ENCODE measurements at places on chromosomes 2 and 18.

DNA sequence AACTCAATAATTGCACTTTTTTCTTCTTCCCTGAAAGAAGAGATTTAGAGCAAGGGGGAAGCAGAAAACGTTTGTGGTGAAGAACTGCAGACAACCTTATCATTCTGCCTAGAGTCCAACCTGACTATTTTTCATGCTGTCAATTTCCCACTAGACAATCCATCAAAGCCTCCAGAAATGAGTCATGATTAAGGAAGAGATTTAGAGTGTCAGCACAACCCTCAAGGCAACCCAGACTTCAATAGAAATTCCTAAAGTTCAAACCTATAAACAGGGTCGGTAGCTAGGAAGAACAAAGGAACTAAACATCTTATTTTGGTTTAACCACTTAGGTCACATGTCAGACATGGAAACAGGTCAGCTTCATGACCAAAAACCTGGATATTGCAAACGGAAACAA, 86.9 kb downstream of the SLC25A12 start:
- no peak for DNase-seq

DNA sequence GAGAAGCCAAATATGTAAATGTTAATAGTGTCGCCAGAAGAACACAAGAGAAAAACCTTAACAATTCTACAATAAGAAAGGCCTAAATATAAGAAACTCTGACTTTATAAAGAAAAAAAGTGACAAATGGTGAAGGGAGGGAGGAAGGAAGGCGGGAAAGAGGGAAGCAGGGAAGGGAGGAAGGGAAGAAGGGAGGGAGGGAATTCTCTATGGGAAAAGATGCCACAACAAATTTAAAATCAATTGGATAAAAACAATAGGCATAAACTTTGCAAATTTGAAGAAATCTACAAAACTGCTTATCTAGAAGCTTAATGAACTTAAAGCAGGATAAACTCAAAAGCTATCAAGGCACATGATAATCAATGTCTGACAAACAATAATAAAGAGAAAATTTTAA, 16.9 kb downstream of the NBAS start:
- DNase-seq = no peak

DNA sequence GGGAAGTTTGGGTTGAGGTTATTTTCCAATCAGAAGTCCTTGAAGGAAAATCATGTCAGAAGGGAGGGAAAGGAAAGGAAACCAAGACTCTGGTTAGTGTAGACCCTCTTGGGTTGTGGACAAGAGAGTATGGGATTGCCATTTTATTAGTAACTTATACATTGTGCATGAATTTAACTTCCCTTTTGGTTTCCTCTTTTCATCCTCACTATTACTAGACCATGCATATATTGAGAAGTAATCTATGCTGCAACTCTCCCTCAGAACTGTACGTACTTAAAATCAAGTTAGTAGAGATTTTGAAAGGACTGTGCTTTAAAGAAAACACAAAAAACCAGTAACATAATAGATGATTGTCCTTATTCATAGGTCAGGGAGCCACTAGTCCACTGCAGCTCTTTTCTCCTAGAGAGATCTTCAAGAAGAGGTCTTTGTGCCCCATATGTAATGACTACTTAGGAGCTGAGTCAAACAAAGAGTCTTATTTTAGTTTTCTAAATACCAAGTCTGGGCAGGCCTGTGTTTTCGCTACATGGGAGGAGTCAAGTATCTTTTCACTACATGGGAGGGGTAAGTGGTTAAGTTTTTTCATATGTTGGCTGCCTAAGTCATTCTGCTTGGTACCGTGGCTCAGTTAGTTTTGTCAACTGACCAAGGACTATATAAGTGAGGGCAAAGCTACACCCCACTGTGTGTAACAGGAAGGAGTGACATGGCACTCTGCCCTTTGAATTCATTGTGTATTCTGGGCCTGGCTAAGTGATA, 25.2 kb upstream of the FAM117B start:
- DNase-seq = no peak

- DNase-seq = no peak
These were observed 912 bp upstream of the FBXO11 start for GRCh38 chr2:47907039-47907781.

DNA sequence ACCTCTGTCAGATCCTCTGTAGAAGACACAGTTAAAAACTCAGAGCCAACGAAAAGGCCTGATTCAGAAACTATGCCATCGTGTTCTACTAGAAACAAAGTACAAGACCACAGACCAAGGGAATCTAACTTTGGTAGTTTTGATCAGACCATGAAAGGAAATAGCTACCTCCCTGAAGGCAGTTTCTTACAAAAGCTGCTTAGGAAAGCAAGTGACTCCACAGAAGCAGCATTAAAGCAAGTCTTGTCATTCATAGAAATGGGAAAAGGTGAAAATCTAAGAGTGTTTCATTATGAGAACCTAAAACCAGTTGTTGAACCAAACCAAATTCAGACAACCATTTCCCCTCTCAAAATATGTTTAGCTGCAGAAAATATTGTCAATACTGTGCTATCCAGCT, 58.2 kb downstream of the FSIP2 start:
- DNase-seq = no peak

DNA sequence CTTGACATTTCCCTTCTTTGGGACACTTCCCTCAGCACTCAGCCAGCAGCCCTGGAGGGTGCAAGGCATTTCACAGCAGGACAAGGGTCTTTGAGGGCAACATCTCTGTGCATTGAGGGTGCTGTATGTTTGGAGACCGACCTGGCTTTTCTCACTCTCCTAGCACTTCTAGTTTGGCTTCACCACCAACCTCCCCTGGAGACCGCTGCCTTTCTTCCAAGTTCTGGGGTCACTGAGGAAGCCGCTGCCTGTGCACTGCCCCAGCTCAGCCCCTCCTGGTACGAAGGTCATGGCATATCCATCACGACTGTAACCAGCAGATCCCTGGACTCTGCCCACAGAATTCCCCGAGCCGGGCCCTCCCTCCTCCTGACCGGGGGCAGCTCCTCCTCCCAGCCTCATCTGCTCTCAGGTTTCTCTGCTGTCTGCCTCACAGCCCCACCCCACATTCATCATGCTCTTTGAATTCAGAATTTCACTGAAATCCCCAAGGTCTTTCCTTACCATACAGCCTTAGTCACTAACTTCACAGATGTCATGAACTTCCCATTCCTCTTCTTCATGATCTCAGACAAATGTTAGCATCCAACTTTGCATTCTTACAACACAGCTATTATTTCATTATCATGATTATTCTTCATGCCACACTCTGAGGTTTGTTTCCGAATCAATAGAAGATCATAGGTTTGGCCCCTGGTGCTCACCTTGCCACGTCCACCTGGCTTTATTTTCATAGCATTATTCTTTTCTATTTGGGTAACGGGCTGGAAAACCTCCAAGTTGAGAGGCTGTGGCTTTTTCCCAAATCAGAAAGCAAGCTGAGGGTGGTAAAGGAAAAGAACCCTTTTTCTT, 113.0 kb upstream of the COPS8 start:
- DNase-seq = no peak

GRCh38 chr2:176412136-176412535, 142.9 kb downstream of the MTX2 start:
- no peak for DNase-seq

DNA sequence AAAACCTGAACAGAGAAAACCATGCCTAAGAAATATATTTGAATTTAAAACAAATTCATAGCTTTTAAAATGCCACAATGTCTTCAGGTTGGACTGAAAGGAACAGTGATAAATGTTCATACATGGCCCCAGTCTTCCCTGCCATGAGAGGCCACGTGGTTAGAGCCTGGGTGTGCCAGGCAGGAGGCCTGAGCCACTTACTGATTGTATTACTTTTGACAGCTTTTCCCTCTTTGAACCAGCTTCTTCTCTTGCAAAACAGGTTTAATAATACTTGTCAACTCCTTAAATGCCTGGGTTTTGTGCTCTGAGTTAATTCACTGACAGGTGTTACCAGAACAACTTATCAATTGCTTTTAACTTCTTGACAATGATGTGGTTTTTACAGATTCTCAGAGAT, 27.0 kb downstream of the RBKS start:
- no peak for DNase-seq

- DNase-seq = no peak
These were observed 336.9 kb upstream of the RAB6C start for GRCh38 chr2:129642526-129643043.

DNA sequence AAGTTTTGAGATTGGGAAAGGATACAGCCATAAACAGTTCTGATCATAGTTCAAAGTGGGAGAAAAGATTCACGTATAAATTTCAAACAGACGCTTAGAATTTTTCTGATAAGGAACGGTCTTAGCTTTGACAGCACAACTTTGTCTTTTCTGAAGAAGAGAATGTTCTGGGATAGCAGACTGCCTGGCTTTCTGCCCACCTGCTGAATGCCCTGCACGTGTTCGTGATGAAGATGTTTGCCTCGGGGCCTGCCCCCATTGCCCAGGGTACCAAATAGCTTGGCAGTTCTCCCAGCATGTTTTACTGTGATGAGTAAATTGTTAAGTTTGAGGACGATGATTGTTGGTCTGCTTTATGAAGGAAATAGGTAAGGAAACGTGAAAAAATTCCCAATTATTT, 4.6 kb downstream of the MRPL33 start:
- DNase-seq = no peak

DNA sequence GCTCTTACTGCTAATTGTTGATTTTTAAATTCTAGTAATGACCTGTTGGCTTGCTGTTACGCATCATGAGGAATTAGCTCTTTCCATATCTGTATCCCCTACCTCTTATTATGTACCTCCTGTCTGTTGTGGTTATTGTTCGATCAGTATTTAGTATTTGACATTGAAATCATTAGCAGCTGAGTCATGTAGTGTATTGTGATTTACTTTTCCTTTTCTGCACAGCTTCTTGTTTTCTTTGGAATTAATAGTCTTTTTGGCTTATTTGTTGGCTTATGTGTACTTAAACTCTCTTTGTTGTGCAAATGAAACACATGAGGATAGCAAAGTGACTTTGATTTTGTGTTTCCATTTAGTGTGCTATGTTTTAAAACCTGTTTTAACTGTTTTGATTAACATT, 4.3 kb downstream of the EPB41L5 start:
- DNase-seq = no peak

DNA sequence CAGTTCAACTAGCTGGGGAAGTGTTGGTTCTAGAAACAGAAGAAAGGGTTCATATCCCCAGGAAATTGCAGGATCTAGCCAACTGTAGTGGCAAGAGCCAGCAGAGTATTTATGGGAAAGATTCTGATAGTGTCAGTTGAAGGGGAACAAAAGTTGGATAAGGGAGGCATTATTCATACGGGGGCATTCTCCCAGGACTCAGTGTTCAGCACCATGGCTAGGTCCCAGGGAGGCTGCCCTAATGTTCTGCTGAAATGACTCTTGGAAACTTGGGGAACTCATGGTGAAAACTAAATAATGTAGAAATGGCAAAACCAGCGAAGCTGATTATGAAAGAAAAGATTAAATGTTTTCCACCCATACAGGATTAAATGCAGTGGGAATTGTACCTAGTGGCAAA, 543.7 kb downstream of the TRIB2 start:
- DNase-seq = no peak

DNA sequence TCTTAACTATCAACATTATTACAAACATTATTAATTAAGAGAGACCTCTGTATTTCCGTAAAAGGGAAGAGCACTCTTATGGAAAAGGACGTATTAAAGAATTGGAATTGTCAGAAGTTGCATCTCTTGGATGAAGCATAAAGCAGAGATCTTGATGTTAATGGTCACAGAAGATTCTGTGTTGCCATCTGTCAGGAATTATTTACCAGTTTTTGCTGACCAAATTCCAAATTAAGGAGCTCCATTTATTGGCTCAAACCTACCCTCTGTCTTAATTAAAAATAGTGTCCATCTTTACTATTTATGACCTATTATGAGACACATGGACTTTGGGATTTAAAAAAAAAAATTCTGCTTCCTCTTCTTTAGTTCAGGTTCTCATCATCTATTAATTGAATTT, 232.1 kb downstream of the ARHGAP15 start:
- no peak for DNase-seq

DNA sequence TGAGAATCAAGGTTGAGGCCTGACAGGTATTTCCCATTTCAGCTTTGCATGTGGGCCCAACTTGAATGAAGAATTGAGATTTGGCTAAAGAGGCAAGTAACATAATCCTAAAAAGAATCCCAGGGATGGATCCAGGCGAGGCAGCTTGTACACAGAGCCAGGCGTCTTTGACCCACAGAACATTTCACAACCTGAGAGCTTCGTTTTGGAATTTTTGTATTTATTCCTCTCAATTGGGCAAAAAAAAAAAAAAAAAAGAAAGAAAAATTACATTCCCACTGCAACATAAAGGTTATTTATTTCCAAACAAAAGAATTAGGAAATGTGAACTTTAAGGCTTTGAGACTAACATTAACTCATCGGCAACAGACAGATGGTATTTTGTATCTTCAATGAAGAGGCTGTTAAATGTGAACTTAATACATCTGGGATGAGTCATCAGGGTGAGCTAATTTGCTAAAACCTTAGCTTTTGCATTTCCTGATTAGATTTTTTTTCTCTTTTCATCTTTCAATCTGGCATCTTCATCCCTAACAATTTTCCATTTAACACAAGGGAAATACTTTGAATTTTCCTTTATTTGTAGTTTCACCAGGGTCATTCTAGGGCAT, 478.5 kb upstream of the TNP1 start:
- DNase-seq = no peak

DNA sequence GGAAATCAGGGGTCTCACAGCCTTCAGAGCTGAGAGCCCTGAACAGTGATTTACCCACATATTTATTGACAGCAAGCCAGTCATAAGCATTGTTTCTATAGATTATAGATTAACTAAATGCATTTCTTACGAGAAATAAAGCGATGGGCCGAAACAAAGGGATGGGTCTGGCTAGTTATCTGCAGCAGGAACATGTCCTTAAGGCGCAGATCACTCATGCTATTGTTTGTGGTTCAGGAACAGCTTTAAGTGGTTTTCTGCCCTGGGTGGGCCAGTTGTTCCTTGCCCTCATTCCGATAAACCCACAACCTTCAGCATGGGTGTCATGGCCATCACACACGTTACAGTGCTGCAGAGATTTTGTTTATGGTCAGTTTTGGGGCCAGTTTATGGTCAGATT, 36.4 kb downstream of the TANC1 start:
- no peak for DNase-seq

DNA sequence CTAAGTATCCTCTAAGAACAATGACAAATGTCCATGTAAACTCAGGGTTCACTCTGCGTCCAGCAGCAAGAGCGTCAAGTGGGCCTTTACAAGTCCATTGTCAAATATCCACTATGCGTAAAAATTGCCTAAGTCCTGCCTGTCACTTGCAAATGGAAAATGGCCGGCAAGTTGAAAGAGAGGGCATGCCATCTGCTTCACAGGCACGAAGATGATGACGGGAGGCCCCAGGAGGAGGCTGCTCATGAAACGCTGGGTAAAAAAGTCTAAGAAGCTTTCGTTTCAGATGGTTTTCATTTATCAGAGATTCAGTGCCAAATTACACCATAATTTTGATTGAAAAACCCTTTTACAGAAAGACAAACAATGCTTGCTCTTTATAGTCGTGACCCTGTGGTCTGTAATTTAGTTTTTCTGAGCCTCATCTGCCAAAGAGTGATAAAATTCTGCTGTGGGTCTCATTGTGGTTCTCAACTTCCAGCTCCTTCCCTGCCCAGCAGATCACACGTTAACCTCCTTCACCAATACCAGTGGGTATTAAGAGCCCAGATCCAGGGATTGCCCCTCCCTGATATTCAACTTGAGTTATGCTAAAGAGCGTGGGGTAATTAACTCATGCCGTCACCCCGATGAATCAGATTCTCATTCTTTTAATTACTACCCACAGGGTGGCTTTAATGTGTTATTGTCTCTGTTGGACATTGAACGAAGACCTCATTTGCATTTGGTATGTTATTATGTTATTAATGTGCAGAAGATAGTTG, 160.2 kb upstream of the ALKAL2 start:
- DNase-seq = no peak

Data from stimulated activated CD8-positive, alpha-beta memory T cell treated with anti-CD3 and anti-CD28 coated beads, Interleukin-15, amount 100 ng/mL, for 24 hours (primary cell).